ENCODE measurements at places on chromosomes 7 and 10. TPM values are rescaled to one million over a fixed set of nuclear protein-coding genes. Genes with fewer than 3 reads are reported as not detected.

- no peak for ATAC-seq
Observed at GRCh38 chr7:108239501-108240225, 109.5 kb upstream of the LAMB4 start.

DNA sequence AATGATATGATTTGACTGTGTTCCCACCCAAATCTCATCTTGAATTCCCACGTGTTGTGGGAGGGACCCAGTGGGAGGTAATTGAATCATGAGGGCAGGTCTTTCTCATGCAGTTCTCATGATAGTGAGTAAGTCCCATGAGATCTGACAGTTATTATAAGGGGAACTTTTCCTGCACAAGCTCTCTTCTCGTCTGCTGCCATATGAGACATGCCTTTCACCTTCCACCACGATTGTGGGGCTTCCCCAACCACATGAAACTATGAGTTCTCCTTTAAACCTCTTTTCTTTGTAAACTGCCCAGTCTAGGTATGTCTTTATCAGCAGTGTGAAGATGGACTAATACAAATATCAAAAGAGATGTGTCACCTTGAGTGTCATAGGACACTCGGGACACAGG, 502.7 kb upstream of the PODXL start:
- no peak for ATAC-seq

GRCh38 chr7:143069912-143070500, 17.9 kb downstream of the OR6V1 start:
- ATAC-seq: no peak

The CEP55 gene
- total RNA-seq: 17.8 TPM

The BLNK gene
- total RNA-seq: 51.3 TPM

DNA sequence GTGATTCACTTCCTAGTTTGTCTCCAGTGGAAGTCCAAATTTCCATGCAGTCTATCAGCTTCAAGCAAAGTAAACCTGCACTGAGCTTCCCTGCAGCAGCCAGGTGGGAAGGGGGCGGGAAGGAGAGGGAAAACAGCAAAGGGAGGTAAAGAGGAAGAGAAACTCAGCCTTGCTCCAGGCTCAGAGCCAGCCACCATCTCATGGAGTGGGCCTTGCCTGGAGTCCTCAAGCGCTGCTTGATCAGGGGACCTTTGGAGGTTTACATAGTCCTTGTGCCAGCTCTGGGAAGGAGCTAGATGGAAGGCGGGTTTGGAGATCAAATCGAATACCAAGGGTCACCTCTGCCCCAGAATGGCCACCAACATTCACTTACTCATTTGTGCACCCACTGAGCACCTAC, 7.4 kb downstream of the CRTAC1 start:
- ATAC-seq: no peak

DNA sequence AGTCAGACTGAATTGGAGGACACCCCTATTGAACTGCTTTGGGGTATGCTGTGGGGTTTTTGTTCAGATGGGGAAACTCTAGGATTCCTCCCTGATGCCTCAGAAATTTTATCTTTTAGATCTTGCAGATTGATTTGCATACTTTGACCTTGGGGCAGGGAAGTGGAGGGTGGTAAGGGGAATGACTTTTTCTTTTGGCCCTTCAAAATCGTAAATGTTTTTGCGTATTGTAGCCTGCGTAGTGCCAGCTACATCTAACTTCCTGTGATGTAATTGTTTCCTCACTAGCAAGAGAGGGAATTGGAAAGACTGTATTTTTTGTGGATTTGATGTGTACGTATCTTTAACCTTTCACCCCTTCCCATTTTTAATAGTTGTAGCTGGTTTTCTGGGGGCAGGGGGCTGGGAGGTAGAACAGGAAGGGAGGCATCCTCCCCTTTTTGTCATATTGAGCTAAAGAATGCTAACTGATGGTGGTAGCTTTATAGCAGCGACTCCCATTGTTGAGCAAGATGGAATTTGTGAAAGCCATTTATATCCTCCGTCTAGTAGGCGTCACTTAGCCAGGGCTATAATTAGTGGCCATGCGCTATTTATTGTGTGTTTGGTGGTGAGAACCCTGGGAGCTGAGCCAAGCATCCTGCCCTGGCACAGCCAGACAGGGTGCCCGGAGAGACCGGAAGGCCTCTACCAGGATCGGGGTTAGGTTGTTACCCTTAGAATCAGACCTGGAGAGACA, 11.3 kb downstream of the DUSP5 start:
- no peak for ATAC-seq

The MRLN gene
- not detected for total RNA-seq

The CC2D2B gene
- total RNA-seq: 0.36 TPM

Measured in esophagus mucosa (tissue), 1 donor.